Foreskin keratinocyte (primary cell): ENCODE measurements at places on chromosomes 13 and 19. TPM values are rescaled to one million over a fixed set of nuclear protein-coding genes. Genes with fewer than 3 reads are reported as not detected.

Gene DLEU7
- not detected in 2 replicates for total RNA-seq

GRCh38 chr13:102317593-102317992 lies 84.3 kb downstream of the FGF14 start:
- no peak for DNase-seq

DNA sequence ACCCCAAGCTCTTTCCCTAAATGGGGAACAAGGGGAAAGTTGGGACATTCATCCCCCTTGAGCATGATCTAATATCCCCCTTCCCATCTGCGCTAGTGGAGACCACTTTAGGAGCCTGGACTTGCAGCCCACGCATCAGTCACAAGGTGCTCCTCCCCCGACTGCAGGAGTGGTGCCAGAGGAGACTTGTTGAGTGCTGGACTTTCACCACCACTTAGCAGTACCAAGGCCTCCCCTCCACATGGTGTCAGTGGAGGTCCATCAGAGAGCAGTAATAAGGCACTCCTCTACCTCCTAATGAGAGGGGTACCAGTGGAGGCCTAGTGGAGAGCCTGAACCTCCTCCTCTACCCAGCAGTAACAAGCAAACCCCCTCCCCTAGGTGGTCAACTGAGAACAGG lies 22.5 kb downstream of the CAB39L start:
- peak; percentile 1 for DNase-seq

Gene ZNF575
- total RNA-seq = 0.37 and 0.42 TPM in 2 replicates

- no peak for DNase-seq
Observed at GRCh38 chr13:41188584-41188983, 5.8 kb downstream of the KBTBD7 start.

GRCh38 chr13:48291730-48292129 lies 11.8 kb upstream of the RB1 start:
- DNase-seq = no peak

DNA sequence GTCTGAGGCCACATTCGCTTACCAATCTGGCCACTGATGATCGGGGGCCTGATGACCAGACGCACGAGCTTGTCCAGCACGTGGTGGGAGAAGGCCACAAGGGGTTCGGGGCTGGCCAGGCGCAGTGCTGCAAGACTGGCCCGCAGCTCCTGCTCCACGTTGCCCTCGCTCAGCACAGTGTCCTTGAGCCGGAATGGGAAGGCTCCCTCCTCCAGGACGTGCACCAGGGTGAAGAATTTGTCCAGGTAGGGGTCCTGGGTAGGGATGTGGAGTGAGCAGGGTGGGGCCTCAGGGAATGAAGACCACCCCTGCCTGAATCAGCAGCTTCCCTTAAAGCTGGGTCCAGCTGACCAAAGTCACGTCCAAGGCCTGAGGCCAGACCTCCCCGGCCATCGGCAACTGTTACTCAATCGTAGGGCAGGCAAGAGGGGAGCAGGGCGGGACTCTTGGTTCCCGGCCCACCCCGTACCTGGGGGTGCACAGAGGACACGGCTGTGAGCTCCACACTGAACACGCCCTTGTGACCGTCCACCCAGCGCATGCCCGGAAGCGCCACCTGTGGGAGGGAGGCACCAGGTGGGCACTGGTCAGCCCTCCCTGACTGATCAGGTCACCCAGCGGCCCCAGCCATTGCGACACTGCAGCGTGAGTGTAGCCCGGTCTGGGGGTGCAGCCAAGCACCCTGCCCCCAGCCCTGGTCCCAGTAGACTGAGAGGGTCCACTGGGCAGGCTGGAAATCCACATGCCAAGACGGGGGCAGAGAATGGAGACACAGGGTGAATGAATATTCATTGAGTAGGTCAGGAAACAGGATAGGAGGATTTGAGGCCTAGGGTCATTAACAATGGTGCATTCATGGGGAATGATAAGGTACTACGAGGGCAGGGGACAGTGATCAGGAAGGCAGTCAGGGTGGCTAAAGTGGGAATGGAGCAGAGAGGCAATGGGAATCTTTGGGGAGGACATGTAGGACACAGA lies 2.8 kb upstream of the ANGPTL8 start:
- DNase-seq = no peak

Gene NUP58
- total RNA-seq = 54.7 and 57.0 TPM in 2 replicates

Gene TSSK6
- total RNA-seq = 0.44 and 0.53 TPM in 2 replicates

DNA sequence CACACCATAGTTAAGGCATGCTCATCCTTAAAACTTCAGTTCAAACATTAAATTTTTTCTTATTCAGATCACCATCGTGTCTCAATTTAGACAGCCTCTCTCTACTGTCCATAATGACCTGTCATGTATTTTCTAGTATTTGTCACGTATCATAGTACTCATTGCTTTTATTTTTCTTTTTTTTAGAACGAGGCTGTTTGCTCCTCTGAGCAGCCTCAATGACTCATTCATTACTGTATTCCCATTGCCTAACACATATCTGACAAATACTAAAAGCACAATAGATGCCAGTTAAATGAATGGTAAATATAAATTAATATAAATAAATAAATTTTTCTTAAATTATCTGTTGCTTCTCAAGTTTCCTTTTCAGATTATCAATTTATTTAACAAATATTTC lies 245.5 kb downstream of the TUBA3C start:
- no peak for DNase-seq

GRCh38 chr19:3133793-3134116 lies 2.1 kb upstream of the GNA15 start:
- DNase-seq = no peak

Gene U2AF1L4
- 10.4 and 12.7 TPM in 2 replicates for total RNA-seq

DNA sequence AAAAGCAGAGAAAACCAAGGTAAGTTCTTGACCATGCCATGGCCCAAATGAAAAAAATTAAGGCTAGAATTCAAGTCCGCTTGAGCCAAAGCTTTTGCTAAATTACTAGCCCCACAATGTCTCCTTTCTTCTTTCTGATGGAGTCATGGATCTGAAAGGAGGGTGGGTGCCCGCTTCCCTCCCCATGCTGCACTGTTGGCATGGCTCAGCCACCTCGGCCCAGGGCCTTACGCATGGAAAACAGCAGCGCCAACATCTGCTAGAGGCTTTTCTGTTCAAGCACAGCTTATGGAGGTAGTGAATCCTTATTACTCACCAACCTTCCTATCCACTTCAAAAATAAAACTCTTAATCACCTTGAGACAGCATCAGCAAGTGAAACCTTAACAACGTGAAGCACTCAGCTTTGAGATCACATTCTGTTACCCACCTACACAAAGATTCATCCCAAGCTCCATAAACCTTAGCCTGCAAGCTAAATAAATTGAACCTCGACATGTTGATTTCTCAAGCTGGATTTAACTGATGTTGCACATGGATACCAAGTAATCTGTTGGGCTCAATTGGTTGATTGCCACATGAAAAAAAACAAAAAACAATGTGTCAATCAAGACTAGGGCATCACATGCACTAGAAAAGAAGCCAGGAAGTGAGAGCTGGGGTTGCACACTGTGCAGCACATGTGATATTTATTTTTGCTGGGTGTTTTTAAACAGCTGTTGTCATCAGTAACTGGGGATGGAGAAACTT lies 43.4 kb downstream of the TPT1 start:
- DNase-seq = no peak

Gene NLRP7
- not detected in 2 replicates for total RNA-seq

GRCh38 chr13:23828866-23829265 lies 60.3 kb downstream of the MIPEP start:
- no peak for DNase-seq

GRCh38 chr13:36857253-36857652 lies 38.2 kb downstream of the RFXAP start:
- no peak for DNase-seq

DNA sequence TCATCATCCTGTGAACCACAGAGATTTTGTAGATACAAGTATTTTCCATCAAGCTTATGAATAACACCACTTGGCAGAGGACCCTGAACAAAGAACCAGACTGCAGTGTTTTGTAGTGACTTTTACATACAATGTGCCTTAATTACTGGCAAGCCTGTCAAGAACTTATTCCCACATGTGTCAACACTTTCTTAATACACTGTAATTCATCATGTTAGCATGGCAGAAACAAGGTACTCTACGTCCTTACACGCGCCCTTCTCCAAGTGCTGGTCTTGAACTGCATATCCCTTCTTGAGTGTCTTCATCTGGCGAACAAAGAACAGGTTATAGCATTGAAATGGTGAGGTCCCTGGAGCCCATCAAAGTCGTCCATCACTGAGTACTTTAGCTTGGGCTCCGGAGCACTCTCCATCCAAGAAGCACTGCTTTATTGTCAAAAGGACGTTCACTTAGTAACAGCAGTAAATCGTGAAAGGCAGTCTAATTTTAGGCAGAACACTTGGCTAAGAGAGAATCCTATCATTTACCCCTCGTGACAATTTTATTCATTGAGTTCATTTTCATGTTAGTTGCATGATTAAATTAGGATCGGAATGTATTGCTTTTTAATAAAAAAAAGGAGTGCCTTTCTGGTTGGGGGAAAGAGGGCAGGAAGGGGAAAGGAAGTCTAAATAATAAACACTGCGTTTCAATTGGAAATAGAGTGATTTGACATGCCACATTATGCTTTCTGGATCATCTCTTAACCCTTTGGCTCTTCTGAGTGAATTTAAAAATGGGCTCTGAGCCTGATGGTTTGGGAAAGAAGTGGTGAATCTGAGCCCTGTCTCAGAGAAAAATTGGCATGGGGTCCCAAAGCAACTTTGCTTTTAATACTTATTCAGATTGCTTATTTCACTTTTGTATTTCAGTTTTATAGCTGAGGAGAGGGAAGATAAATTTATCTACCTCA lies 376.1 kb downstream of the DLEU7 start:
- DNase-seq = no peak

Gene MIA
- 5.6 and 15.4 TPM in 2 replicates for total RNA-seq

Gene FCGBP
- under 0.01 and 0.20 TPM in 2 replicates for total RNA-seq

DNA sequence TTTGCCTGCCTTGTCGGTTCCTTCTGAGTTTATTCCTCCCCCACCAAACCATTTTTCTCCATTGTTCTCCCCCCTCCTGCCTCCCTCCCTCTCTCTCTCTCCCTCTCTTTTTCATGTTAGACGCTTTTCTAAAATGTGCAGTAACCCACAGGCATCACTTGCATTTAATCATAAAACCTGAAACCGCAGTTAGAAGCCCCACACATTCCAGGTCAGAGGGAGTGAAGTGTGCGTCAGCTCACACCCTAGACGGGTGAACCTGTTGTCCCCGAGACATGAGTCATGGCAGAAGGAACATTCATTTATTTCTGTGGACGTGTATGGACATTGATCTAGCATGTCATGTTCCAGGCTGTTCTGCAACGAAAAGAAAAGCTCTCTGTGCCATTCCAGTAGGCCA lies 19.9 kb downstream of the ONECUT3 start:
- DNase-seq = peak; percentile 99

- DNase-seq = peak; percentile 83
Observed at GRCh38 chr13:94345374-94346195, 133.9 kb downstream of the DCT start.

- peak; percentile 12 for DNase-seq
Observed at GRCh38 chr19:6667114-6667627, 2.8 kb downstream of the TNFSF14 start.

- DNase-seq = no peak
Observed at GRCh38 chr13:76440568-76440967, 445.6 kb downstream of the KCTD12 start.

- DNase-seq = no peak
Observed at GRCh38 chr13:65670014-65670625, 1560.0 kb downstream of the PCDH9 start.

GRCh38 chr13:79282976-79283375 lies 123.1 kb downstream of the RBM26 start:
- DNase-seq = peak; percentile 11

DNA sequence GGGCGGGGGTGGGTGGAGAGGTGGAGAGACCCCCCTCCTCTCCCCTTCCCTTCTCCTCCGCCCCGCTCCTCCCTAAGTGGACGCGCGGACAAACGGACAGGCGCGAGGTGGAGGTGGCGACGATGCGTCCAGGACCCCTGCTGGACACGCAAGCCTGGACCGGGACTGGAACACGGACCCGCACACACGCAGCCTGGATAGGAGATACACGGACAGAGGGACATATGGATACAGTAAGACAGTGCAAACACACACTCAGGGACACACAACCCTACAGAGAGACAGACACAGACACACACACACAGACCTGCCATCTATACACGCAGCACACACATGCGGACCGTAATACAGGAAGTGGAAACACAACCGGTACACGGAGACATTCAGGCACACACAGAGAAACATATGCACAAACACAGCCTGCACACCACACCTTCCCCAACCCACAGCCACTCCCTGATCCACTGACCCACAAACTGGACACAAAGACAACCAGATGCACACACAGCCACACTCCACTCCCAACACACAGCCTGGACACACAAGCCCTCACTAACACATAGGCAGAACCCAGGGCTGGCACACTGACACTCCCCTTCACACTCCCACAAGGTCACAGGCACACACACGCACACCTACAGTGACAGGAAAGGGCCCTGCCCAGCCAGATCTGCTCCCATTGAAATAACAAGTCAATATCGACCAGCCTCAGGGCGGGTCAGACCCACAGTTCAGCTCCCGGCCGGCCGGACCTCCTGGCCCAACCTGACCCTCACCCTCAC lies 696 bp upstream of the ERFL start:
- DNase-seq = no peak

DNA sequence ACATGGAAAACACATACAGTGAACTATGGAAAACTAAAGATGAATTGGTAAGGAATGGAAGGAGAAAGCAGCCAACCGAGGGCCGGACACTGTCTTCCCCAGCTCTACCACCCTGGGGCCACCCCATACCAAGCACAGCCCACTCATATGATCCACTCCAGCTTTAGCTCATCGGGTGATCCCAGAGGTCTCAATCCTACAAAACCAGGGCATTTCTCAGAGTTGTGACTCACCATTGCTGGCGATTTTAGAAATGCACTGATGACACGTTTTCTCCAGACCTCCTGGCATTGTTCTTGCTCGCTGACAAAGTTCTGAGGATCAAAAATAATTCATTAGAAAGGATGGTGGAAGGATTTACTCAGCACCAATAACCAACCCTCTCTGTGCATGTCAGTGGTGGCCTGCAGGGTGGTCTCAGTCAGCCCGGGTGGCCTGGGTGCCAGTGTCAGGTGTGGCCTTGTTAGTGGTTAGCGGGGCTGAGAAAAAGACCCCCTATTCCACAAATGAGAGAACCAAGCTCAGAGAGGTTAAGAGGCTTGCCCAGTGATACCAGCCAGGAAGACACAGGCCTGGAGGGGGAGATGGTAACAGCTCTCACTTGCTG lies 6.6 kb downstream of the TMEM272 start:
- DNase-seq = no peak
